ENCODE measurements at places on chromosomes 7 and 10. TPM values are rescaled to one million over a fixed set of nuclear protein-coding genes. Genes with fewer than 3 reads are reported as not detected.

- no peak overlapping the region for H3K4me3 ChIP-seq
- no peaks in the 10 kb centered on the region for H3K36me3 ChIP-seq
- H3K27ac ChIP-seq: no peak overlapping the region
- H3K27me3 ChIP-seq: peaks cover 2% of the 10 kb centered on the region
- no peak for DNase-seq
Measured at GRCh38 chr10:80268266-80268665, 21.2 kb downstream of the MAT1A start.

GRCh38 chr7:129385116-129385515 lies 49.1 kb upstream of the STRIP2 start:
- H3K27ac ChIP-seq: no peak overlapping the region
- no peak overlapping the region for H3K4me3 ChIP-seq
- H3K36me3 ChIP-seq: peaks cover 8% of the 10 kb centered on the region

DNA sequence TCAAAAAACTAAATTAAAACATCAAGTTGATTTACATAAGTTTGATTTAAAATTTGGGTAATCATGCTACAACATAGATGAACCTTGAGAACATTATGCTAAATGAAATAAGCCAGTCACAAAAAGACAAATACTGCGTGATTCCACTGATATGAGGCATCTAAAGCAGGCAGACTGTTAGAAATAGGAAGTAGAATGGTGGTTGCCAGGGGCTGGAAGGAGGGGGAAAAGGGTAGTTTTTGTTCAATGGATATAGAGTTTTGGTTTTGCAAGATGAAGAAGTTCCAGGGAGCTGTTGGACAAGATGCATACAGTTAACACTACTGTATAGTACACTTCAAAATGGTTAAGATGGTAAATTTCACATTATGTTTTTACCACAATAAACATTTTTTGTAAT lies 45.0 kb upstream of the IFRD1 start:
- no peak overlapping the region for H3K4me3 ChIP-seq
- no peaks in the 10 kb centered on the region for H3K36me3 ChIP-seq
- H3K27me3 ChIP-seq: peaks cover 5% of the 10 kb centered on the region
- H3K27ac ChIP-seq: no peak overlapping the region

- peaks cover 23% of the 10 kb centered on the region for H3K27me3 ChIP-seq
- H3K4me3 ChIP-seq: peak within 1 kb of the TSS; percentile 31
- H3K36me3 ChIP-seq: no peaks in the 10 kb centered on the region
Measured at GRCh38 chr7:19772841-19773760, at the start of gene TMEM196. TMEM196 (minus strand) TSS chr7:19773617; CDS start chr7:19772696, 921 bp downstream.

Gene ZP3
- 7.9 TPM for total RNA-seq

Gene CDHR3
- 0.93 TPM for total RNA-seq
